NCI-H1417 (cell line): ENCODE measurements at places on chromosomes 3 and 15.
A peak's percentile ranks its signal among the peaks of the same experiment; 100 is the strongest.

GRCh38 chr3:100150473-100150872 lies 36.2 kb upstream of the FILIP1L start:
- no peak for DNase-seq

DNA sequence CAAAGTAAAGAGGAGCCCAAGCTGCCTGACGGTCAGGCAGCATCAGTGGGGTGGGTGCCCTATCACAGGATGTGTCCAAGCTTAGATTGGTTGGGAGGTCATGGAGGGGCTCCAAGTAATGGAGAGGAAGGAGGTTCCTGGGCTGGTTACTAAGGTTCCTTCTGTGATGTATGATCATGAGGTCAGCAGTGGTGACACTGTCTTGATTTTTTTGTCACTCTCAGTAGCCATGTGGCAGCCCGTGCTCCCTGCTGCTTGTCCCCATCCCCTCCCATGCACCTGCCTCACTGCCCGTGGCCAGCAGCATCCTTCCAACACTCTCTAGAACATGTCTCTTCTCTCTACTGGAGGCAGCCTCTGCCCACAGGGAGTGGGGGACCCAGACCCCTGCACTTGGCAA lies 261.7 kb downstream of the TLE3 start:
- no peak for DNase-seq

- no peak for DNase-seq
Observed at GRCh38 chr3:197746801-197747237, 2.9 kb upstream of the FYTTD1 start.

DNA sequence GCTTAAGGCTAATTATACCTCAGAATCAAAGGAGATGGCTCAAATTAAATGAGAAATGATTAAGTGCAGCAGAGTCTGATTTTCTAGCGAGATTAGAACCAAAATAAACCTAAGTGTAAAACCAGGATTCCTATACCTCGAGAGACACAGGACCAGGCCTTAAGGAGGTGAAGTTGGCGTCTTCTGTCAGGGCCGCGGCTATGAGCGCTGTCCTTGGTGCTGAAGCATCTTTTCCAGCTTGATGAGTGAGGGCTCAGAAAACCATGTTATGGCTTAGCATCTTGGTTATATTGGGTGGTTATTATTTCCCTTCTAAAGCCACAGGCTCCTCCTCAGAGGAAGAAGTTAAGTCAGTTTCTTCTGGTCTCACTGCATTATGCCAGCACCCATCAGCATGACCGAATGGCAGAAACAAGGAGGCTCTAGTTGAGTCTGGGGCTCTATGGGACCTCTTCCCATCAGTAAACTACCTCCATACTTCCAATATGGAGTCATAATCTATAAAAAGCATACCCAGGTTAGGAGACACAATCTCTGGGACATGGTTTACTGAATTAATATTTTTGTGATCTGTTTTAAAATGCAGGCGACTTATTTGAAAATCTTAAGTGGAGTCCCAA lies 120.1 kb upstream of the NMNAT3 start:
- no peak for DNase-seq

DNA sequence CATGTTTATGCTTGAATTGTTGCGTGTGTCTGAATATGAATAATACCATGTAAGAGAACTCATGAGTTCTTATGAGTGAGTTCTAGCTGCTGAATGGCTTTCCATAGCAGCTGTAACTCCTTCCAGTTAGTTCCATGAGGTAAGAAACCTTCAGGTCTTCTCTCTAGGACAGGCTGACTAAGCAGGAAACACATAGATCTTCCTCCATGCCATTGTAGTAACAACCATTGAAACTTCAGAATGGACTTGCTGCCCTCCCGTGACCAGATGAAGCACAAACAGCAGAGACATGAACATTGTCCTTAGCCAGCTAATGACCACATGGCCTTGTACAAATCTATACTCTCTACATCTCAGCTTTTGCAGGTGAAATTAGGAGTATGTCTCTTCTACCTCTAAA lies 200.0 kb downstream of the ZNF385D start:
- peak; percentile 2 for DNase-seq

- DNase-seq: peak; percentile 30
Observed at GRCh38 chr3:72722930-72723726, 125.1 kb downstream of the SHQ1 start.

DNA sequence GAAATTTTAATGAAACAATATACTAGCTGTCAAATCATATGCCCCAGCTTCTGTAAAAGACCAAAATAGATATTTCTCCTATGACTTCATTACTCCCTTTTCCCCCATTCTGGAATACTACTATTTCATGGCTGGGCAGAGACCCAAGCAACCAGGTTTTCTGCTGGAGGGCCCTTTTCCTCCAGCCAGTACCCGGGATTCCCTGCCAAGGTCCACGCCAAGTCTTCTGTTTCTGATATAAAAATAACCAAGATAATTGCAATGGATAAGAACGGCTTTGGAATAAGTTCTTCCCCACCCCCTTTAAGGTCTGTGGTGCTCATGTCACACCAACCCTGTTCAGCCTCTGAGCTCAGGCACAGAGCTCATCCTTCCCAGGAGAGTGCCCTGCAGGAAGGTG lies 17.2 kb upstream of the NMNAT3 start:
- no peak for DNase-seq
